NCI-H1417 (cell line): ENCODE measurements at places on chromosomes 11 and 22.

GRCh38 chr22:39317775-39318506 is 1.5 kb downstream of the RPL3 start:
- no peak for DNase-seq

DNA sequence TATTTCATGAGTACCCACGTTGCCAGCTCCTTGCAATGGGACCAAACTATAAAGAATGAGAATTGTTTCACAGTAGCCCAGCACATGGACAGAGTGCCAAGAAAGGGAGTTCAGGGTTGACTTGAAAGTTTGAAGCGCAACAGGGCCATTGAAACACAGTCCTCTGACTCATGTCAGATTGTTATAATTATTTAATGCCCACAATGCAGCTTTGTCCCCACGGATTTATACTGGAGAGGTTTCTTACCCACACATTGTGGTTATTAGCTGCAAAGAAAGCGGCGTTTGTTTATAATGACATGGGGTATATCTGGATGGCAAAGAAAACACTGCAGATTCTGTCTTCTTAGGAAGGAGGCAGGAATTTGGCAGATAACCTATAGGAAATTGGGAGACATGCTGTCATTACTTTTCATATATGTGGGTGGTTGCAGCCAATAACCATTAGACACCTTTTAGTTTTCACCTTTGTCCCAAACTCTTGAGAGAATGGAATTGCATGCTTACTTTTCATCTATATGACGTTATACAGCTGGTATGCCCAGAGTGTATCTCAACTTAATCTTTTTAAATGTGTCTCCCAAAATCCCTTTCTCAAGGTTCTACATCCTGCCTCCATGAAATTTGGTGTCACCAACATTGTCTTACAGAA is 143.6 kb downstream of the TEAD1 start:
- no peak for DNase-seq

DNA sequence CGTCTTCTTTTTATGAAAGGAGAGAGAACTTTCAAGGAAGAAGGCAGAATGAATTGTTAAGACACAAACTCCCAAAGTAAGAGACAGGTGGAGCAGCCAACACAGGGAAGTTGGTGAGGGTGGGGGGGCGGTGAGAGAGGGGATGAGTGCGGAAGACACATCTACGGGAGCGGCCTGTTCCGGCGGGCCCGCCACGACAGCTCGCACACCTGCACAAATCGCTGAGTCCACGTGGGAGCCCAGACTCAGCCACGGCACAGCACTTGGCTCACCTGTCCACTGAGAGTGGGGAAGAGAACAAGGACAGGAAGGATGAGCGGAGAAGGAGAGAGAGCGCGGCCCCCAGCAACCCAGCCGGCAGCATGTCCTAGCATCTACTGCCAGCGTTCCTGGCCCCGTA is 331.1 kb downstream of the CADM1 start:
- DNase-seq: no peak

DNA sequence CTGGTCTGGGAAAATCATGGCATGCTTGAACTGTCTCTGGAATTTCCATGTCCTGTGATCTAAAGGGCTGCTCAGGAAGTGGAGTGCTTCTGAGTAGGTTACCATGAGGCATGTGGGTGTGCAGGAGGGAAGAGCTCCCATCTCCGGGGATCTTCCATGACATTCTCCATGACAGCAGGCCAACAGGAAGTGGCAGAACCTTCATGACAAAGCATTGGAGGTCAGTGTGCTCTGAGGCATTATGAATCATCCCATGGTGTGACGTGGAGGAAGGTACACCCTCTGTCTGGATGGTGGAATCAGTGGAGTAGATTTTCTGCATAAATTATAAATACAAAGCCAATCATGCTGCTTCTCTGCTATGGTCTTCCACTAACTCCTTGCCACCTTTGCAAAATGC is 139.6 kb upstream of the E2F8 start:
- DNase-seq: no peak
